ENCODE measurements at places on chromosomes 11 and 22.
A peak's percentile ranks its signal among the peaks of the same experiment; 100 is the strongest.

DNA sequence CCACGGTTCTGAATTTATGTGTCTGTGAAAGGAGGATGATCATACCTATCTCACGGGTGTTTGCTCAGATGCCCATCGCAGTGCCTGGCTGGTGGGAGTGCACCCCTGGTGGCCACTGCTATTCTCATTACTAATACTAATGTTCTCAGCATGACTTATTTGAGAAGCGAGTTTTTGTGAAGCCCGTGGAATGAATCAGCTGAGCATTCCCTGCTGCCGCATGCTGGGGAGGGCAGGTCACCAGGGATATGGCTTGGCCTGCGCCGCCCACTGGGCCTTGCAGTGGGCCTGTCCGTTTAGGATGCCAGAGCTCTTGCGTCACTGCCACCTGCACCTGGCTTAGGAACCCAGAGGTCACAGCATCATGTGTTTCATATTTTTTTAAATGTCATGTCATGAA is 16.9 kb downstream of the CTTN start:
- DNase-seq, result no peak

- DNase-seq, result peak; percentile 57
These were observed 23.4 kb upstream of the RIC3 start for GRCh38 chr11:8192016-8192895.

DNA sequence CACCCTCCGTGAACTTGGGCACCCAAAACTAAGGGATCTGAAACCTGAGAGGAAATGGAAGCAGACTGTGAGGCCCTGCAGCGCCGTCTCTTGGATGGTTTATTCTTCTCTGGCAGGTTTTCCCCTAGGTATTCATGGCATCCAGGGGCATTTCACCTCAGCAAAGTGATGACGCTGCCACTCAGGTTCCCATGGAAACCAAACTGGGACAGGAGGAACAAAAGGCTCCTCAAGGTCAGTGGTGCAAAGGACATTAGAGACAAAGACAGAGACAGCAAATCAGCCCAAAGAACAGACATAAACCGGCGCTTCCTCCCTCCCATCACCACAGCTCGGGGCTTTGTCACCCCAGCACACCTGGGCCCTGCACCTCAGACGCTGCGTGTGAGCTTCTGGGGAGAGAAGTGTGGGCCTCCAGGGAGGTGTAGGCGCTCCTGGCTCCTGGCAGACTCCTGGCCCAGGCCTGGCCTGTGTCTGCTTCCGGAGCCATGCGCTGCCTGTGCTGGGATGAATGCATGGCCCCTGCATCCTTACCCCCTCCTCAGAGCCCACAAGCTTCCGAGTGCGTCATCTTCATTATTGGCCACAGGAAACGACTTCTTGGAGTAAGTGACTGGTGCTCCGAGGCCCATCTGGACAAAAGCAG is 5.9 kb downstream of the TP53AIP1 start:
- DNase-seq, result no peak

- no peak for DNase-seq
These were observed 112.1 kb upstream of the DRD2 start for GRCh38 chr11:113587308-113587739.

- no peak for DNase-seq
These were observed 25.9 kb upstream of the MMP13 start for GRCh38 chr11:102981324-102981910.

- no peak for DNase-seq
These were observed 18.4 kb upstream of the TAB1 start for GRCh38 chr22:39381009-39381755.
